Fibroblast of skin of right biceps (primary cell): ENCODE measurements at places on chromosomes 13 and 19.

- DNase-seq = peak; percentile 40
These were observed 904.8 kb upstream of the PCDH20 start for GRCh38 chr13:62320129-62321108.

DNA sequence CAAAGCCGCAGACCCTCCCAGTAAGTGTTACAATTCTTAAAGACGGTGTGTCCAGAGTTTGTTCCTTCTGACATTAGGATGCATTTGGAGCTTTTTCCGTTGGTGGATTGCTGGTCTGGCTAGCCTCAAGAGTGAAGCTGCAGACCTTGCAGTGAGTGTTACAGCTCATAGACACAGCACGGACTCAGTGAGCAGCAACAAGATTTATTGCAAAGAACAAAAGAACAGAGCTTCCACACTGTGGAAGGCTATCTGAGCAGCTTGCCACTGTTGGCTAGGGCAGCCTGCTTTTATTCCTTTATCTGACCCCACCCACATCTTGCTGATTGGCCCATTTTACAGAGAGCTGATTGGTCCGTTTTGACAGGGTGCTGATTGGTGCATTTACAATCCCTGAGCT, 242.8 kb upstream of the SGCG start:
- DNase-seq = no peak

GRCh38 chr19:45865269-45865948, 1.3 kb downstream of the FOXA3 start:
- no peak for DNase-seq

DNA sequence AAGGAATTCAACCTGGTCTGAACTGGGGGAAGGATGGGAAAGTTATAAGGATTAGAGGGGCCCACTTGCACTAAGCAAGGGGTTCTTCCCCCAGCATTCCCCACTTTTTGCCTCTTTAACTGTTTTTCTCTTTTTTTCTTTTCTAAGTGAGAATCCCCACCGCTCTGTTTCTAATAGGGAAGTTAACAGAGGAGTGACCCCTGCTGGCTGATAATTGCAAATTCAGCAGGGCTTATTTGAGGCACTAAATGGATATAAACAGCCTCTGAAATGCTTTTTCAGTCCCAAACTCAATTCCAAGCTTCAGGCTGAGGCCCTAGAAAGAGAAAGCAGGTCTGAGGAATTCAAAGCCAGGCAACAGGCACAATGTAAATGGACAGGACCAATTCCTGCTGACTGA, 38.2 kb upstream of the CEACAM21 start:
- no peak for DNase-seq

- DNase-seq = peak; percentile 11
These were observed 87.0 kb upstream of the HTR2A start for GRCh38 chr13:46983881-46984280.

DNA sequence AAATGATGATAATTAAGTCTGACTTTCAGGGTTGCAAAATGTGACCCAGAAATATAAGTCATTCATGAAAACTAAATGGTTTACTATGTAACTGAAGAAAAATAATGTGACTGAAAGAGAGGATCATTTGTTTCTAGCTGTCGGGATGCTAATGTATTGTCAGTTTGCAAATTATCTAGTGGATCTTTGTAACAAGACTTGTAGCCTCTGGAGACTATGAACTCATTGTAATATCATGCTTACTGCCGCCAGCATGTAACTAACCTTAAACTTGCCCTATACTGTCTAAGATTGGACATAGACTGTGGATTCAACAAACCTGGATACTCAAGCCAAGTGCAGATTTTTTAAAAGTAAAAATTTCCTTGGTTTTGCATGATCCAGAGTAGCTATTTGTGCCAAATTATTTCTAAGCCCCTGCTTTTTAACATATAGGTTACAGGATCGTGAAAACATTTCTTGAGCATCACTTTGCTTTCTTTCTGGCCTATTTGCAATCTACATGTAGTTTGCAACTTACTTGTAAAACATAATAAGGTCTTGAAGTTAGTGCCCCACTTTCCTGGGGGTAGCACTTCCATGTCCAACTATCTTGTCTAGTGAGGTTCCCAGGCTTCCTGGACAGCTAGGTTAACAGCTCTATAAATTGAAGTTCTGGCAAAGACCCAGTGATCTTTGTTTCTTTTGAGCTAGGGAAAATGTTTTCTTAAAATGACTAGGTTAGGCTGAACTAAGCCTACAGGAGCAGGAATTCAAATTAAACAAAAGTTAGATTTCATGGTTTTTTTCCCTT, 3.3 kb upstream of the POSTN start:
- peak; percentile 43 for DNase-seq

GRCh38 chr13:63044589-63045313, 1629.1 kb upstream of the PCDH20 start:
- no peak for DNase-seq

DNA sequence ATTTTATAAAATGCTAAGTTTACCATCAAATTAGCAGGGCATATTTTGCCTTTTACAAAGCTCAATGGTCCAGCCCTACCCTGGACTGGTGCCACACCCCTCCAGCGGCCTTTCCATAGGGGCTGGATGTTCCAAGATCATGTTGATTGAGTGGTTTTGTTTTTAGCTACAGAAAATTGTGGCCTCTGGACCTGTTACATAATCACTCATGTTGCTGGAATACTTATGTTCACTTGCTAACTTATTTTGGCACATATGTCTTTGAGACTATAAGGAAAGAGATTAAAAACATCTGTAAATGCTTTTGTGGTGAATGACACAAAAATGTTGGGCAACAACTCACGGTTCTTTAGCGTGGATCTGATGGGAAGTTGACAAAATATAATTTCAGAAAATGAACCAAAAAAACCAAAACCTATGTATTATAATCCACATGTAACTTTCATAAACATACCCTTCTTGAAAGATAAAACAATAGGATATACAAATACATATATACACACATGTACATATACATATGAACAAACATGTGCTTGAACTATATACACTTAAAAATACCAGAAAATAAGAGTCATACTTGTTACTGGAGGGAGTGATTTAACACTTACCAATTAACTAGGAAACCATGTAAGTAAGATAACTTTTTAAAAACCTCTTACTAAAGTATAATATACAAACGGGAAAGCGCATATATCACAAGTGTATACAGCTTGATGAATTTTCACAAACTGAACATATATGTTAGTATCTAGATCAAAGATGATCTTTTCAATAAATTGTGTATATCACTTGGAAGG, 46.6 kb upstream of the SLC15A1 start:
- peak; percentile 84 for DNase-seq

- DNase-seq = peak; percentile 85
These were observed 7.8 kb downstream of the ANKLE1 start for GRCh38 chr19:17289489-17289888.

GRCh38 chr19:37572203-37572602, 22.4 kb downstream of the ZNF571 start:
- DNase-seq = peak; percentile 27

- no peak for DNase-seq
These were observed 5.9 kb upstream of the CIRBP start for GRCh38 chr19:1263188-1263587.

DNA sequence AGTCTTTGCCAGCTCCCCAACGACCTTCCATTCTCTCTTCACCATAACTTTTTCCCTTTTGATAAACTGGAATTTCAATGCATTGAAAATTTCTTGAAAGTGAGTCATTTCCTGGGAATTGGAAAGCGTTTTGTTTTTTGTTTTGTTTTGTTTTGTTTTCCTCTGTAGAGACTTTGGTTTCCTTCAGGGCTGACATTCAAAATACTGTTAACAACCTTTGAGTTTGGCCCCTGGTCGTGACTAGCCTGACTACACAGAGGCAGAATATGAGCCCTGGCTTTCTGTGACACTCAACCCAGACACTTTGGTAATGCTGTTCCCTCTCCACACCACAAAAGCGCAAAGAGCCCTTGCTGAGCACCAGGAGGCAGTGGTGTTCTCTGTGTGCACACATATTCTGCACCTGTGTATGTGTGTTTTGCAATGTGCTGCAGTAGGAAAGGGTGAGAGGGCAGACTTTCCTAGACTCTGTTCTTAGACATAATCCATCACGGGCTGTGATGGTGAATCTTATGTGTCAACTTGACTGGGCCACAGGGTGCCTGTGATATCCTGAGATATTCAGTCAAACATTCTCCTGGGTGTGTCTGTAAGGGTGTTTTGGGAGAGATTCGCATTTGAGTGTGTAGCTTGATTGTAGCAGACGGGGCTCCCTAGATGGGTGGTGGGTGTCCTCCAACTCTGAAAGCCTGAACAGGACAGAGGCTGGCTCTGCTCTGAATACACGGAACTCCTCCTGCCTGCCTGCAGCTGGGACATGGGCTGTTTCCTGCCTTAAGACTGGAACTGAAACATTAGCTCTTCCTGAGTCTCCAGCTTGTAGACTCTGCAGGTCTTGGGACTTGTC, 29.5 kb upstream of the ANKRD10 start:
- peak; percentile 38 for DNase-seq

DNA sequence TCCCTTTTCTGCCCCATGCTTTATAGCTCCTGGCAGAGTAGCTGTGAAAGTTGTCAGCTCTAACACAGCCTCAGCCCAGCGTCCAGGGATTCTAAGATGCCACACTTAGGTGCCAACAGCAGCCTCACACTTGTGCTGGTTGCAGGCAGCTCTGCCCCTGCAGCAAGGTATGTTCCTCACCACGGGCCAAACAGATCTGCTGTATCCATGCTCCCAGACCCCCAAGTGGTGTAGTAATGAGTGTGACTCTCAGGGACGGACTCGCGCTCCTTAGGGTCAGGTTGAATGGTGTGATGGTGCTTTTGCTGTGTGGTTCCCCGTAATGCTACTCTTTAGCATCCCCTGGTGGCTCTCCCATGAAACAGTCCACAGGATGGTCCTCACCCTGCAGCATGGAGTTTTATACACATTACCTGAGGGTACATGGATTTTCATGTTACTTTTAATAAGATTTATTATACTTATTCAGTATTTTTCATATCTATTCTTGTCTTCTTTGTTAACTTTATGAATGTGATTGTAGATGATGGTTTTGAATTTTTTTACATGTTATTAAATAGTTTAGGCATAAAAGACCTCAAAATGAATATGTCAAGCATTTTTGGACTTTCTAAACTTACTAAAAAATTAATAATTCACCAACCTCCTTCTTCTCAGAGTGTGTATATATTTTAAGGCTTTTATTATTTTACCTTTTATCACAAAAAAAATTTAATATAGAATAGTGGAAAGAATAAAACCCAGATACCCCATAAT, 232.5 kb downstream of the SLC7A1 start:
- DNase-seq = peak; percentile 48

GRCh38 chr13:71906448-71906847, 39.4 kb upstream of the DACH1 start:
- no peak for DNase-seq

GRCh38 chr19:35937345-35938281, 1.4 kb downstream of the LRFN3 start:
- no peak for DNase-seq

DNA sequence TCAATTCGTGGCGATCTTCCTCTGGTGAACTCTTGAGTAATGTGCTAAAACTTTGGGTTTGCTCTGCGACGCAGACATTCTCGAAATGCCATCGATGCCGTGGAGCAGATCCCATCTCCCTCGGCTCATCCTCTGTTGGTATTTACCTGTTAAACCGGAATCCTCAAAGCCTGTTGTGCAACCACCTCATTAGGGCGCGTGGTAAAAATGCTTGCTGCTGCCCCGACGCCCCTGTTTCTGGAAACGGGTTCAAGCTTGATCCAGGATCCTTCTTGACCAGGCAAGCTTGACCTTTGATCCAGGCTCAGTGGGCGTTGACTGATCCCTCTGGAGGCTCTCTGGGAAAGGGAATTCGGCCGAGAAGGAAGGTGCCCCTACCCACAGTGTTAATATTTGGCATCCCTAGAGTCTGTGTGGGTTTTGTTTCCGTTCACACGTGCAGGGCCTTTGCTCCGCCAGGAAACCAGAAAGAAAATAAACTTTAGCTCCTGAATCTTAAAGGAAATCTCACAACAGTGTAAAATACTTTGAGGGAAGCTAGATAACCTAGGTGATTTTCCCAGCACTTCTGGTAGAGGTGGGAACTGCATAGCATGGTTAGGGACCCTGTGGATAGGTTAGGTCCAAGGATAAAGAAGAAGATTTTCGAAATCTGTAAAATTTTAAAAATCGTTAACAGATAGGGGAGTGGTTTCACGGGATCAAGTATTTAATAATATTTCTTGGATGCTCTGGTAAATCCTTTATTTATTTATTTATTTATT, 1.1 kb downstream of the LSM14A start:
- DNase-seq = peak; percentile 70

- DNase-seq = no peak
These were observed 5.9 kb upstream of the S1PR5 start for GRCh38 chr19:10523135-10523636.

GRCh38 chr19:5680084-5680436, 256 bp downstream of the MICOS13 start:
- DNase-seq = peak; percentile 28

GRCh38 chr13:32989290-32989667, 26.9 kb upstream of the KL start:
- DNase-seq = no peak

DNA sequence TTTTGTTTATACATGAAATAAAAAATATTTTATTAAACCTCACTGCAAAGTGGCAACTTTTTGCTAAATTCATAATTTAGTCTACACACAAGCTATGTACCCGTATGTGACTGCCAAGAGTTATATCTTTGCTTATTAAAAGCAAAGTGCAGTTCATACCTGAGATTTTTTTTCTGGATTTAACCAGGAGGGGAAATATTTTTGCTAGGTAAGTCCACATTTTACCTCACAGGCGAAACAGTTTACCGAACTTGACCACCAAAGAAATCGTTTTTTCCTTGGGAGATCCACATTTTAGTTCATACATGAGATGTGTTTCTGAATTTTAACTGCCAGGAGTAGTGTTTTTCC, 12.2 kb upstream of the JSRP1 start:
- DNase-seq = no peak
